ENCODE measurements at places on chromosomes 6 and 20.

DNA sequence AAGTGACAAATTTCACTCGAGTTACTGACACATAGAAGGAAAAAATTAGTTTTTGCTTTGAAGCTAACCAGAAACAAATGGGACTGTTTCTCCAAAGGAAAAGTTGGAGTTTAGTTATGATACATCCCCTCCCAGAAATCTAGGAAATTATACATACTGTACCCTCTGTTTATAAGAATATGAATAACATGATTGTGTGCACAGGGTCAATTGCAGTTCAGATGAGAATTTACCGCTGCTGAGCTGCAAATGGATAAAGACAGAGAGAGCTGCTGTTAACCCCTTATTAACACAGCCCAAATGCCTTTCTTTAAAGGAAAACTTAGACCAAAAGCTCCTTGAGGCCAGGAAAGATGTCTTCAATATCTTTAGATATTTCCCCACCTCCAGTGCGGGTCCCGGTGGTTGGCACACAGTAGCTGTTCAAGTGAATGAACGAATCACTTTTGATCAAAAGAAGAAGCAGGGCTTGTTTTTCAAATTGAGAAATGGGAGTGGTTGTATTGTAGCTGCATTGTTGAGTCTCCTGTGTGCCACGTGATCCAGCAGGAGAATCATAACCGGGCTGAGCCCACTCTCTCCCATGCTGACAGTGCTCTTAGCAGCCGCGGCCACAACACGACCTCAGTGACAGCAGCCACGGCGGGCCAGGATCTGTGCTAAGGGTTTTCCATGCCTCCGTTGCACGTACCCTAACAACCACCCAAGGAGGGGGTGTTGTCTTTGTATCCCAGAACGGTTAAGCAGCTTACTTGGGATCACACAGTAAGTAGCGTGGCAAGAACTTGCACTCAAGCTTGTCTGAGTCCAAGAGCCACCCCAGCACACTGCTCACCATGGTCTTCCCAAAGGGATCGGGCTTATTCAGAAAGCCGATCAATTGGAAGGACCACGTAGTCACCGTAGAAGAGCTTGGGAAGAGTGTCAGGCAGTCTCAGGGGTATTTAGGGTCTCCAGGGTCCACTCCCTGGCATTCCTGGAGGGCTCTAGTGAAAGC, 53.5 kb upstream of the BMP6 start:
- DNase-seq, result no peak

DNA sequence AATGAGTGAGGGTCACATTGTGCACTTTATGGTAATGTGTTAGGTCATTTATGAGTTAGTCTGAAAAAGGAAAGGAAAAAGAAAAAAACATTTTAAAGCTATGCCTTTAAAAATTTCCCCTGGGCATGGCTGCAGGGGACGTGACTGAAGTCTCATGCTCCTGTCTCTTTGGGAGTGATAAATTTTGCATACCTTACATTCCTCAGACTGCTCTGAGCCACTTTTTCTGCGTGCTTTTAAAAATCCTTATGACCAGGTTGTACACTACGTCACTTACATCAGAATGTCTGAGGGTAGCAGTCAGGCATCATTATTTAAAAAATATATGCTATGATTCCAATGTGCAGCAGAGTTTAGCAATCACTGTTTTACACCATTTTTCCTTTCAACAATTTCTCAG, 121.2 kb downstream of the RFPL4B start:
- DNase-seq, result no peak

DNA sequence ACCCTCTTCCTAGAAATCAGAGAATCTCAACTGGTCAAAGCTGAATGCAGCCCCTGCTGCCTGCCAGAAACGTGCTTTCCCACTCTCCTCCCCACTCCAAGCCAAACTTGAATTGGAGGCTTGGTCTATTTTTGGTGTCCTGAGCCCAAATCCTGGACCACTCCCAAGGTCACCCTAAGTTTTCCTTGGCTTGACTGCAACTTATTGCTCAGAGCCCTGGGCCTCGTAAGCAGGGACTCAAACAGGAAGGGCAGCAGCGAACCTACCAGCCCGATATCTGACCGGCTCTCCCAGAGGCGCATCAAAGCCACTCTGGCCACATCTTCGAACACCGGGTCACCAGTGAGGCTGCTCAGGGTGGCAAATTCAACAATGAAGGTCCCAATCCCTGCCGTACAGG, 12.7 kb downstream of the EDEM2 start:
- no peak for DNase-seq

- no peak for DNase-seq
These were observed 53.2 kb upstream of the THEMIS start for GRCh38 chr6:127954082-127954481.

- no peak for DNase-seq
These were observed 11.9 kb upstream of the TMEM170B start for GRCh38 chr6:11525468-11526155.

DNA sequence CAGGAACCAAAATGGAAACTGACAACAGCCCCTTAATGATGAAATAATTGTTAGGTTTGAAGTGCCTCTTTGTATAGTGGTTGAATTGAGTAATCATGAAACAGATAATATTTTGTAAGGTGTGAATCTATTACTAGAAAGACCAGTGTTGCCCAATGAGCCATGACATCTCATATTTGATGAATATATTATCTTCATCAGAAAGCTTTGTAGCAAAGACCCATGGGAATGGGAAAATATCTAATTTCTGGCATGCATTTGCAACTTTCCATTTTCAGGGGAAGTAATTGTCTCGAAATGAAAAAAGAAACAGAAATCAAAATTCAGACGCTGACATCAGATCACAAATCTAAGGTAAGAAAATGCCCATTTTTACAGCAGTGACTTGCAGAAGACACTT, 57.3 kb upstream of the LAMP5 start:
- no peak for DNase-seq

Data from HEK293T (cell line).